ENCODE measurements at places on chromosomes 4 and X.
A peak's percentile ranks its signal among the peaks of the same experiment; 100 is the strongest.

- DNase-seq, result no peak
These were observed 295.0 kb upstream of the NR3C2 start for GRCh38 chr4:148737061-148737770.

DNA sequence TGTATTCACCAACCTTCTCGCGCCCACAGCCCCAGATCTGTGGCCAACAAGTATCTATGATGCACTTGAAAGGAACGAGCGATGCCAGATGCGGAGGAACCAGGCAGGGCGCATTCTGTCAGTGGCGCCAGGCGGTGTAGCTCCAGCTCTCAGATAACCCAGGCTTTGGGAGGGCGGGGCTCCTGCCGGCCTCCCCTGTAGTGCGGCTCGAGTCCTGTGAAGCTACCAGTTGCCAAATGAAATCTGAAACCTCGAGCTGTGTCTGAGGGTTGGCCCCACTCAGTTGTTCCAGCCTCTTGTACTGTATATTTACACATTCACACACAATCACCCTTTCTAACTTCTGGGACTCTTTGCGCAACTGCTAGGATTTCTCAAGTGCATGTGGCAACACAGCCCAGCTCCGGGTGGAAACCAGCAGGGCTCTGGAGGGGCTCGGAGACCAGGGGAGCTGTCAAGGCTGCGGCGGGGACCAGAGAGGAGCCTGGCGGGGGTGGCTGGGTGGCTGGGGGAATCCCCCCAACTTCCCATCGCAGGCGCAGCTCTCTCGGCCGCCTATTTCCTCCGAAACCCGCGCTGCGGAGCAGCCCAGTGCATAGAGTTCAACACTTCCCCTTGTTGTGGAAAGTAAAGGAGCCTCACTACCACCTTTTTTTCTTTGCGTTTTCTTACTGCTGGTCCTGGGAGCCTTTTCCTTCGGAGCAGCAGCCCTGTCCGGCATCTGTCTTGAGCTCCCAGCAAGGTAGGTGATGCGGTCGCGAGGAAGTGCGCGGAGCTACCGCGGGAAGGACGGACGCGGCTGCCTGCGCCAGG, at the start of gene ARHGAP24:
ARHGAP24 (plus strand) TSS at position 333 of the 813 bp plus-strand sequence.
- DNase-seq, result peak; percentile 90

DNA sequence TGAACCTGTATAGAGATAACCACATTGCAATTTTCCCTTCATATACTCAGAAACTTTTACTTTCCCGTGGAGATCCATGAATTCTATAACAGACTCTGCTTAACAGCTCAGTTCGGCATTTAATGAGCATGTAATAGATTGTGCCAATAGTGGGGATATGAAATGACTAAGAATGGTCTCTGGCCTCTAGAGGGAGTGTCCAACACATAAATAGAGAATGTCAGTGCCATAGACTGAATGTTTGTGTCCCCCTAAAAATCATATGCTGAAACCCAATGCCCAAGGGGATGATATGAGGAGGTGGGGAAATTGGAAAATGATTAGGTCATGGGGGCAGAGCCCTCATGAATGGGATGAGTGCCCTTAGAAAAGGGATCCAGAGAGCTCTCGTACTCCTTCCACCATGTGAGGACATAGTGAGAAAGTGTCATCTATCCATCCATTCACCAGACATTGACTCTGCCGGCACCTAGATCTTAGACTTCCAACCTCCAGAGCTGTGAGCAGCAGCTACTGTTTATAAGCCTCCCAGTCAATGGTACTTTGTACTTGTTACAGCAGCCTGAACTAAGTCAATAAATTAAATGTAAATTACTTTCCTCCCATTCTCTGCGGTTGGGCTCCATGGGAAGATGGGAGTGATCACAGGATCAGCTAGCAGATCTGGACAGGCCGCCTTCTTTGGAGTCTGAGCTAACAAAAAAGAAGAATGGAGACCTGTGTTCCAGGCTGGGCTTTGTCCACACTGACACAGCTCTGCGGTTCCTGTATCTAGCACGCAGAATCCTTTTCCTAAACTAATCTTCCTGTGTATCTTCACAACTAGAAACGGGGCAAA, 28.1 kb upstream of the HPSE start:
- no peak for DNase-seq

- no peak for DNase-seq
These were observed 1568.9 kb upstream of the IGFBP7 start for GRCh38 chr4:58679051-58679450.

DNA sequence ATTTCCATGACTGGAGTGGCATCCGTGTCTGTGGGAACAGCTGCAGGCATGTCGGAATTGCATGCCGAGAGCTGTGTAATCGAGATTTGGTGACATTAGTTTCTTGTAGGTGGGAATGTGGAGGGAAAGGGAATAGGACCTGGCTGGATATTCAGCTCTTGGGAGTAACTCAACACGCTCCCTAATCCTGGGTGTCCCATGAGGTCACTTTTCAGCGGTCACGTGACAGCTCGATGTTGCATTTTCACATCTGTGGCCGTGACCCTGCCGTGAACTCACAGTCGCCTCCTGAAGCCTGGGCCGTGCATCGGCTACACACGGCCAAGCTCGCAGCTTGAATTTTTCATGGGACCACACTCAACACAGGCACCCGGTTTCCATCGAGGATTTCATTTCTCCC, 25.8 kb upstream of the PSAPL1 start:
- peak; percentile 43 for DNase-seq

GRCh38 chrX:70504772-70505450, 60.3 kb downstream of the DLG3 start:
- DNase-seq, result no peak

DNA sequence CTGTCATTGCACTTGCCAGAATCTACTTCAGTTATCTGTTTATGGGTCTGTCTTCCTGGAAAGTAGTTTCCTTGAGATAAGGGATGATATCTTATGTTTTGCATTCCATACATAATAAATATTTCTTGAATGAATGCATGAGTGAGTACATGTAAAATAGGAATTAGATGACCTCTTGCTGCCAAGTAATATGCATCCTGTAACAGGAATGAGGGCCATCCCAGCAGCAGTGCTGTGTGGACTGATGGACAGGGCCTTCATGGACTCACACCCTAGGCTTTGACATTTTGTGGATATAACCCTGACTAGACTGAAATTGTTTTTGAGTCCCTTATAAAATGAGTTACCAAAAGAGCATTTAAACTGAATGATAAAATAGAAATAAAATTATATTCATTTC, 77.2 kb upstream of the NEIL3 start:
- DNase-seq, result no peak

DNA sequence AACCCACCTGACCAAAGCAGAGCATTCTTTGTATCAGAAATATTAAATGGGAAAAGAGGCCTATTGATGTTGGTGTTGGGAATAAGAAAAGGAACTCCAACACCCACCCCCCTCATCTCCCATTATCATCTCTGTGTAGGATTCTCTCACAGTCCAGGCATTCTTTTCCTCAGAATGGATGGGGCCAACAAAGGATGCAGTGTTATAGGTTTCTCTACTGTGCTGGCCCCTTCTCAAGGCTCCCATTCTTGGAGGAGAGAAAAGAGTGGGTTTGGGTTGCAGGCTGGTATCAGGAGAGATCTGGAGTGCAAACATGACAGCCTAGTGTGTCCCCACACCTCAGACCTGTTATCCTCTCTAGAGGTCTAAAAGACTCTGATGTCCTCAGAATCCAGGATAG, 59.6 kb downstream of the UGT8 start:
- no peak for DNase-seq

DNA sequence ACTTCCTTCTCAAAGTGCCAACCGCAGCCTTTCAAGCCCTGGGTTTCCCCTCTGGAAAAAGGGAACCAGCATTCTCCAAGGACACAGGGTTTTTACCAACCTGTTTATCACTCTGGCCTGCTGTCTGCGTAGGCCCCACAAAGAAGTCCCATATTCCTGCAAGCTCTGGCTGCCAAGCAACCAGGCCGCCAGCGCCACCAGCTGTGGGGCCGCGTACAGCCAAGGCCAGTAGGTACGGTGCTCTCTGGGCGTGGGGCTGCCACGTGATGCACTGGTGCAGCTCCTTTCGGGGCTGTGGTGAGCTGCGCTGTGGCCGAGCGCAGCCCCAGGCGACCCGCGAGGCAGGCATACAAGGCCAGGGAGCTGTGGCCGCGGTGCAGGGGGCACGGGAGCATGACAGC, 22.1 kb downstream of the LUZP4 start:
- no peak for DNase-seq

Data from posterior cingulate gyrus (tissue), 11 donors.